H7 (cell line): ENCODE measurements at places on chromosomes 4 and X. TPM values are rescaled to one million over a fixed set of nuclear protein-coding genes. Genes with fewer than 3 reads are reported as not detected.

DNA sequence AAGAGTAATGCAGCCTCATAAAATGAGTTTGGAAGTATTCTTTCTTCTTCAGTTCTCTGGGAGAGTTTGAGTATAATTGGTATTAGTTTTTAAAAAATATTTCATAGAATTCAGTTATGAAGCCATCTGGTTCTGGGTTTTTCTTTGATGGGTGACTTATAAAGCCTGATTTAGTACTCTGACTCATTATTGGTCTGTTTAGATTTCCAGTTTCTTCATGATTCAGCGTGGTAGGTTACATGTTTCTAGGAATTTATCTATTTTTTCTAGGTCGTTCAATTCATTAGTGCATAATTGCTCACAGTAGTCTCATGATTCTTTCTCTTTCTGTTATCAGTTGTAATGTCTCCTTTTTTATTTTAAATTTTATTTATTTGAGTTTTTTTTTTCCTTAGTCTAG lies 111.2 kb downstream of the CEP44 start:
- DNase-seq, result no peak

DNA sequence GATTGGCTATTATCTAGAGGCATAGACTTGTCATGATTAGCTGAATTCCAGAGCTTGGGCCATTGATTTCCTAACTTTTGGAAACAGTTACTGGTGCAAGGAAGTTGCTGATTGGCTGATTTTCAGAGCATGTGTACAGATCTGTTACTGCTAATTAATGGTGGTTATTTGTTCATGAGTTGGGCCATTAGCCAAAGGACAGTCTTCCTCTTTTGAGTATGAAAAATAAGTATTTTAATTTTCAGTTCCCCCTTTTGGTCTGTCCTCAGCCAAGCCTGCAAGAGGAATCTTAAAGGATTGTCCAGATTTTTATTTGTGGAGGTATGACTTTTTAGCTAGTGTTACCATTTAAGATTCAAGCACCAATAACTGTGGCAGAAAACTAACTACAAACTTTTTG lies 7.0 kb upstream of the DSPP start:
- no peak for DNase-seq

- DNase-seq, result no peak
Measured at GRCh38 chrX:8194216-8194615, 23.1 kb upstream of the VCX2 start.

Gene PDHA1
- total RNA-seq, result 237 and 271 TPM in 2 replicates

- no peak for DNase-seq
Measured at GRCh38 chr4:133084421-133084820, 64.7 kb upstream of the PCDH10 start.

GRCh38 chrX:127324128-127324527 lies 504.6 kb downstream of the PRR32 start:
- no peak for DNase-seq

Gene ARMCX1
- 27.0 and 33.0 TPM in 2 replicates for total RNA-seq

Gene CXCL8
- not detected in 2 replicates for total RNA-seq

GRCh38 chrX:137988470-137988869 lies 422.5 kb downstream of the ZIC3 start:
- DNase-seq, result no peak

GRCh38 chrX:132118358-132118757 lies 9.5 kb downstream of the FRMD7 start:
- DNase-seq, result no peak

Gene SH3RF1
- 4.2 and 4.6 TPM in 2 replicates for total RNA-seq

DNA sequence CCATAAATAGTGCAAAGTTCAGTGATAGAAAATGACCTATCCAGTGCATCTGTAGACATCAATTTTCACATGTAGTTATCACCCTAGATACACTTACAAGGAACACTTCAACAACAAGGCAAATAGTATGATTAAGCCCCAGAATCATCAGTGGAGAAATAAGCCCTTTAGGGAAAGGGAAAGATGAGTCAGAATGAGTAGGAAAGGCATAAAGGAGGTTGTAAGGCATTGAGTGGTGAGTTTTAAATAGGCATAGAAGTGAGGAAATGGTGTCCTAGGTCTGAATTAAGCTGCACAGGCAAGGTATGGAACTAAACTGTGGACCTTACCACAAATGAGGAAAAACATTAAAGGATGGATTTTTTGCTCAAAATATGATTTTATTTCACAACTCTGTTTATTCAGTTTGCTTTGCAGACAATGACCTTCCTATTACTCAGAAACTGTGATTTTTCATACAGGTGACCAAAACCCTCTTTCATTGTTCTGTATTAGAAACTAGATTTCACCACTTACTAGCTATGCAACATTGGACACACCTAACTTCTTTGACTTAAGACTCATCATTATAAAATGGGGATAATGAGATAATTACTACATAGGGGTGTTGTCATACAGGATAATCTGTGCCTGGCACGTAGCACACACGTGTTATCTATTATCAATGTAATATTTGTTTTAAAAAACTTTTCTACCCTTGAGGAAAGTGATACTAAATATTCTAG lies 57.0 kb upstream of the MAP9 start:
- DNase-seq, result no peak

Gene CYTL1
- total RNA-seq, result 1.5 and 3.5 TPM in 2 replicates

GRCh38 chrX:76420237-76420636 lies 7.3 kb upstream of the MAGEE1 start:
- DNase-seq, result no peak

DNA sequence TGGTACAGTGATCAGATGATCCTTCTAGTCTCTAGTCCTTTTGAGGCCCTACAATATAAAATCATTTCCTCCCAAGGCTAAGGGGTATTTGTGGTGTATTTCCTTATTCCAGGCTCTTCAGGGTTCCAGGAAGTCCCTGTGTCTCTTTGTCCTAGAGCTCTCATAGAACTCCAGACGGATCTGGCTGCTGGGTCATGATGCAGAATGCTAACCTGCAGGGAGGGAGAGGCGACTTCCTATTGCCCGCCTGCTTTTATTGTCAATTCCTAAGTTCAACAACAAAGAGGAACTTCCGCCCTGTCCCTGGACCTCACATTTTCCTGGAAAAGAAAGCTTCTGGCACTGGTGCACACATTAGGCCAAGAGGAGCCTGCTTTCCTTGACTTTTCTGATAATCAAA lies 45.9 kb upstream of the ZNF827 start:
- DNase-seq, result peak; percentile 10

Gene SLC25A43
- total RNA-seq, result 5.3 and 7.5 TPM in 2 replicates

GRCh38 chrX:1389181-1389992 lies 2.5 kb downstream of the SLC25A6 start:
- no peak for DNase-seq

DNA sequence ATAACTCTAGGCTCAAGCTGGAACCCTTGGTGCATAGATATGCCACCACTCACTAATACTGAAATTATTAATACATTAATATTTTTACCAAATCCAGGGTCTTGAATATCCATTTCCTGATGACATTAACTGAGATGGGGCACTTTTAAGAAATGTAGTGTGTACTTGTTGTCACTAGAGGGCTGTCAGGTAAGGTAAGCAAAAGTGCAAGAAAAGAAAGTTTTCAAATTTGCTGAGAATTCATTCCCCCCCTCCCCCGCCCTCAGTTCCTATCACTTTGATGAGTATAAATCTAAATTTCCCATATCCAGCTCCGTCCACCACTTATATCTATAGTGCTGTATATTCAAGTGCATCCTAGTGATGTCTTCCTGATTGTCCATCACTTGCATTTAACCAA lies 20.5 kb upstream of the WDR44 start:
- DNase-seq, result peak; percentile 40

DNA sequence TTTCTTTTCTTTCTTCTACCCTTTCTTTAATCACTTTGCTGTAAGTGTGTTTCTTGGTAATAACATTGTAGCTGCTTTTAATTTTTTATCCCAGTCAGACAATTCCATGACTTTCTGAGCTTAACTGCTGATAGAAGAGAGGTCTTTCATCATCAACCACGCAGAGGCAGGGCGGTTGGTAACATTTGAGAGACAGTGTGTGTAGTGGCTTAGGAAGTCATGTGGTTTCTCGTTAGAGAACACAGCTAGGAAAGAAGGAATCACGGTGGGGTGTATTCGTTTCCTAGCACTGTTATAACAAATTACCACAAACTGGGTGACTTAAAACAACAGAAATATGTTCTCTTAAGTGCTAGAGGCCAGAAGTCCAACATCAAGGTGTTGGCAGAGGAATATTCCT lies 11.5 kb downstream of the PRPS2 start:
- DNase-seq, result no peak

Gene SPANXB1
- not detected in 2 replicates for total RNA-seq

DNA sequence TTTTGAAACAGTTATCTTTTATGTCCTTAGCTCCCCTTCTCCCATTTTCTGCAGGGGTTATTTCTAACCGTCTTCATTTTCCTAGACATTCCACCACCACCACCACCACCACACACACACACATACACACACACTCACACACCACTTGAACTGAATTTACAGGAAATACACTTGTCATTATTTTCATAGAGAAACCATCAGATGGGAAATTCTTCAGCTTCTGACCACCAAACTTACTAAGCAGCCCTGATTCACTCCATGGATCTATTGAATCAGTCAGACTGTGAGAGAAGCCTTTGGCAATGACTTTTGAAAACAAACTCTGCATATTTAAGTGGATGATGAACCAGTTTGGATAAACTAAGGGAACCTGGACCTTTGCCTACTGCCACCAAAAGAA lies 210.1 kb upstream of the NHS start:
- no peak for DNase-seq

DNA sequence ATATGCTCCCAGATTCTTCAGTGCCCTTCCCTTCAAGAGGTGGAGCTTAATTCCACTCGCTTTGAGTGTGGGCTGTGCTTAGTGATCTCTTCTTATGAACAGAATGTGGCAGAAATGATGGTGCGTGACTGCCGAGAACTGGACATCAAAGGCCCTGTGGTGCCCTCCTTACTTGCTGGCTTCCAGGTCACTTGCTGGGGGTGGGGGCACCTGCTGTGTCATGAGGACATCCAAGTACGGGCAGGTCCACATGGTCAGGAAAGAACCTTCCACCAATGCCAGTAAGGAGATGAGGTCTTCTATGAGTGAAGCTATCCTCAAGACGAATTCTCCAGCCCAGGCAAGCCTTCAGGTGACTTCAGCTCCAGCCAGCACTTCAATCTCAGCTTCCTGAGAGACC lies 95.8 kb downstream of the FAM53A start:
- no peak for DNase-seq

Gene MGAT4D
- not detected in 2 replicates for total RNA-seq

GRCh38 chr4:25178838-25179261 lies 18.6 kb upstream of the SEPSECS start:
- no peak for DNase-seq

DNA sequence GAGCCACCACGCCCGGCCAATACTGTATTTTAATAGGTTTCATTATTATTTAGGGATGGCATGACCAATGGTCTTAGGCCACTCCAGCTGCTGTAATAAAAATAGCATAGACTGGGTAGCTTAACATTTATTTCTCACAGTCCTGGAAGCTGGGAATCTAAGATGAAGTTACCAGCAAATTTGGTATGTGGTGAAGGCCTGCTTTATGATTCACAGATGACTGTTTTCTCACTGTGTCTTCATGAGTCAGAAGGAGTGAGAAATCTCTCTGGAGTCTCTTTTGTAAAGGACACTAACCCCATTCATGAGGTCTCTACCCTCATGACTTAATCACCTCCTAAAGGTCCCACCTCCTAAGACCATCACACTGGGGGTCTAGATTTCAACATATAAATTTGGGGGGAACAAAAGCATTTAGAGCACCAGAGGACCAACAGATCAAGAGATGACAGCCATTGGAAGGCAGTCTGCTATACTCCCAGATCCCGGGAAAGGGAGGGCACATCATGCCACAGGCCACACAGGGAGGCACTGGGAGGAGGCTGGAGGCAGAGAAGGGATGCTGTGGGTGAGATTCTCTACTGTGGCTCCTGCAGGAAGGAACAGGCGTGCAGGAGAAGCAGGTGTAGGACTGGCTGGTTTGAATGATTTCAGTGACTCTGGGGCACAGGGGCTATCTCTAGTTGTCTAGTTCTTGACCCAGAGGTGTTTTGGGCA lies 335.8 kb upstream of the SFRP2 start:
- no peak for DNase-seq

DNA sequence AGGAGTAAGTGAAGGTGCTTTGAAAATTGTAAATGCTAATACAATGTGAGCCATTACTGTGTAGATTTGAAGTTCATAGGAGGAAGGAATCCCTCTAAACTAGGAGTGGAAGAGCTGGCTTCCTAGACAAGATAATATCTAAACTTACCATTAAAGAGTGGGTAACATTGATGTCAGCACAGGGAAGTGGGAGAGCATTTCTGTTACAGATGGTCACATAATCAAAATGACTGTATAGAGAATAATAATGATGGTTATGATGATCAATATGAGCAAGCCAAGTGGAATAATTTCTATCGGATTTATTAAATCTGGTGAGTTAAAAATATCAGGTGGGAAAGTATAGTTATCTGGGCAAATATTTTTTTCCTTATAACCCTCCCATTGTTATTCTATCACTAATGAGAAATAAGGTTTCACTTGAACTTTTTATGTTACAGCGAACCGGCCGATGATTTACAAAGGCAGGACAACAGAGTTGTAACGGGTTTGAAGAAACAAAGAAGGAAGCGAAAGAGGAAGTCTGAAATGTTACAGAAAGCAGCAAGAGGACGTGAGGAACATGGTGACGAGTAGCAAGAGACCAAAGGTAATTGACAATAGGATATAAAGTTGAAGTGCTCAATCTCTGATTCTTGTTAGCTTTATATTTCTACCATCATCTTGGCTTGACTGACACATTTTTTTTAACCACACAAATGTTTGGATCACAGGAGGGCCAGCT lies 43.5 kb downstream of the FMR1NB start:
- no peak for DNase-seq

Gene CABS1
- not detected in 2 replicates for total RNA-seq

DNA sequence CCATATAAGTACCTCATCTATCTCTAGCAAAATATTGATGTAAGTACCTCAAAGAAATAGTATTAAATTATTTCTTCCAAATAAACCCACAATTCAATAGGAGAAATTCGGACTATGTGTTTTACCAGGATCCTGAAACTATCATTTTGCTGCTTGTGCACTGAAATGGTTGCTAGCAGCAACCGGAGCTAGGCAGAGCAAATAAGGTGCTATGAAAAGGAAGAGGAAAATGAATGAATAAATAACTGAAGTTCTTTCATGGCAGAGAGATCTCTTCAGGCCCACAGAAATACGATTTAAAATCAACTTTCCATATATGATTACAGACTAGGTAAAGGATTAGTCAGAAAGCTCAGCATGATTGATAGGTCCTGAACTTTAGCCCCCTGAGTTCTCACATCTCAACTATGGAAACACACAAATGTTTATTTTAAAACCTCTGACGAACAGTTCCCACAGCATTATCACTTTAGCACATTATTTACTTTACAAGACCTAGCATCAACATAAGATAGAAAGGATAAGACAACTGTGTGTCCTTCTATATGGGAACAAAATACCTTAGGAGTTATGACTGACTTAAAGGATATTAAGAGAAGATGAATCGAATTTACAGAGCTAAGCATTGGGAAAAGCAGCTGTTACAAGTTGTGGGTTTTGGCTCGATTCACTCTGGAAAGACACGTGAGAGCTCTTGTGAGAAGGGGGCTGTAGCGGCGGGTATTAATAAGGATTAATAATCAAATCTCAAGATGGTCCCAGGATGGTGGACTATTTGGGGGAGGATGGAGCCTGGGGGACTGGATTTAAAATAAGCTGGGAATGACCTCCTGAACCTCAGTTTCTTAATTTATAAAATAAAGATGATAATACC lies 104.3 kb downstream of the CORIN start:
- no peak for DNase-seq
